Activated naive CD4-positive, alpha-beta T cell treated with anti-CD3 and anti-CD28 coated beads for 36 hours (primary cell): ENCODE measurements at places on chromosomes 2 and 18. TPM values are rescaled to one million over a fixed set of nuclear protein-coding genes. Genes with fewer than 3 reads are reported as not detected.

GRCh38 chr2:8004250-8004681, 677.6 kb upstream of the ID2 start:
- DNase-seq, result no peak

- no peak for DNase-seq
These were observed 277.3 kb downstream of the DSC3 start for GRCh38 chr18:30765247-30765646.

COX7A2L gene
- 150 TPM for total RNA-seq

GRCh38 chr2:25878361-25879132, at the start of gene ASXL2:
Gene ASXL2, minus strand, starts transcription at chr2:25878487. Its CDS starts 265 bp downstream, at chr2:25878222.
- peak; percentile 97 for DNase-seq

EN1 gene
- total RNA-seq, result not detected

DNA sequence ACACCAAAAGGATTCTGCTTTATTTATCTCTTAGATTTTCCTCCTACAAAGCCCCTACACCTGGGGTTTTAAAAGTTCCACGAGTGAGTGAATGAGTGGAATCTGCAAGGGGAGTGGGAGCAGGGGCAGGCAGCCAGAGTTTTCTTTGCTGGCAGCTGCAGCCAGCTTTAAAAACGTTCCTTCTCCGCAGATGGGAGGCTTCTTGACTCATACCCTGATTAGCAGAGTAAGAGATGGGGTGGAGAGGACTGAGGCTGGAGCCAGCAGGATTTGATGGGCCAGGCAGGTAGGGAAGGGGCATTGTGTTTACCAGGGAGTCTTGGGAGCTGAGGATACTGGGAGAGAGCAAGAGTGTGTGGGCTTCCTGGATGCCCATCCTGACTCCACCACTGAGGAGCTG, 99.6 kb upstream of the TNP1 start:
- DNase-seq, result no peak

GRCh38 chr18:34691614-34692013, 18.5 kb upstream of the DTNA start:
- no peak for DNase-seq

BMP10 gene
- total RNA-seq, result not detected

GPR45 gene
- total RNA-seq, result not detected

CREG2 gene
- not detected for total RNA-seq

CMPK2 gene
- 7.7 TPM for total RNA-seq

DNA sequence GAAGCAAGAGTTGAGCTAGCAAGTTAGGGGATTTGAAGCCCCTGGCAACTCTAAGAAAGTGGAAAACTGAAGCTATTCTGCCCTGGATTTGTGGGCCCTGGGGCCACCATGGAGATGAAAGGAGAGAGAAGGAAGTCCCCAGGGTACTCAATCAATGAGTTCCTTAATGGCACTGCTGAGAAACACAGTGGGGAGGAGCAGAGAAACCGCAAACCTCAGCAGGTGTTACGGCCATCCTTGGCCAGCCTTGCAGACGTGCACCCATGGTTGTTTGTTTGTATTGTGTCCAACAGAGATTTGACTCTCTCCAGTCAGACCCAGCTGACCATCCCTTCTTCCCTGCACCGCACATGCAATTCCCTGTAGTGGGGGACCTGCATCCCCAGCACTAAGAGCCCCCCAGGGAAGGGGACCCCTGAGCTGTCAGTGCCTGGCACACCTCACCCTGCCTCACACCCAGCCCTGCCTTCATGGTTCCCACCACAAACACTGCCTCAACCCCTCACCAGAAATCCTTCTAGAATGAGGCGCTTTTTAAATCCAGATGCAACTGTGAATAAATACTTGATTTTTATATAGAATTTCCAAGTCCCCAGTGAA, 255.3 kb downstream of the SH3BP4 start:
- DNase-seq, result no peak

GRCh38 chr2:113183703-113184102, 9.9 kb downstream of the PSD4 start:
- no peak for DNase-seq

GRCh38 chr2:38619458-38620164, 16.9 kb upstream of the HNRNPLL start:
- DNase-seq, result no peak

NR4A2 gene
- total RNA-seq, result 29.7 TPM

DNA sequence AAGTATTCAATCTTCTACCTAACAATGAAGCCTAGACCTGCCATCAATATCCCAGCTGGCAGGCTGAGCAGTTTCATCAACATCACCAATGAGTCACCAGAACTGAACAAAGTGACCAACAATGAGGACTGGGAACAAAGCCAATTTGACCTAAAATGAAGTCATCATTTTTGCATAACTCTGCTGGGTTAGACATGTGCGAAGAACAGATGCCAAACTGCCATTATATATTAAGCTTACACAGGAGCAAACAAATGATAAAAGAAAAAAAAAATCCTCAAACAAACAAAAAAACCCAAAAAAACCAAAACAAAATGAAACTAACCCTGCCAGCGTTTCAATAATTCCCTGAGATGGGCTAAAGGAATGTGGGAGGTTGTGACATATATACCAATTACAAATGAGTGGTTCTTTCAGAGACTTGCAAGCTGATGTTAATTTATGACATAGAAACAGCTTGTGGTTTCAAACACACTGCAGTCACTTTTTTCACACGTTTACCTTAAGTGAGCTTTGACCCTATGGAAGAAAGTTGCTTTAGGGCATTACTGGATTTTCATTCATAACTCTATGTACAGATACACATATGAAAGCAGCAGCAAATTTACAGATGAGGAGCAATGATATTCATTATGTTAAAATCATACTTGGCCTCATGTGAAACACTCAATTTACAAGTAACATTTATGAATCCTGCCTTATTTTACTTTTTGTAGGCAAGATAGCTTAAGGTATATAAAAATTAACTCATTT, 56.9 kb upstream of the CCDC141 start:
- peak; percentile 21 for DNase-seq

INPP1 gene
- 7.0 TPM for total RNA-seq
